A549 treated with GW870086 at 1 μM for 4 hours (cell line): ENCODE measurements at places on chromosomes 2 and 18. TPM values are rescaled to one million over a fixed set of nuclear protein-coding genes. Genes with fewer than 3 reads are reported as not detected.

Gene LONRF2
- total RNA-seq, result 1.8 to 3.5 TPM (median 2.7 TPM) in 5 replicates

Gene PSMA8
- total RNA-seq, result not detected in 5 replicates

Gene TSPYL6
- not detected in 5 replicates for total RNA-seq

Gene FLACC1
- total RNA-seq, result 0.19 to 0.22 TPM in 2 of 5 replicates, not detected in the others

Gene TSGA10
- total RNA-seq, result 1.6 to 3.6 TPM (median 2.5 TPM) in 5 replicates

Gene NEU2
- not detected in 5 replicates for total RNA-seq

Gene HAAO
- total RNA-seq, result not detected in 5 replicates

Gene CPS1
- total RNA-seq, result 9.2 to 12.1 TPM (median 10.4 TPM) in 5 replicates
